ENCODE measurements at places on chromosomes 6 and 20.

DNA sequence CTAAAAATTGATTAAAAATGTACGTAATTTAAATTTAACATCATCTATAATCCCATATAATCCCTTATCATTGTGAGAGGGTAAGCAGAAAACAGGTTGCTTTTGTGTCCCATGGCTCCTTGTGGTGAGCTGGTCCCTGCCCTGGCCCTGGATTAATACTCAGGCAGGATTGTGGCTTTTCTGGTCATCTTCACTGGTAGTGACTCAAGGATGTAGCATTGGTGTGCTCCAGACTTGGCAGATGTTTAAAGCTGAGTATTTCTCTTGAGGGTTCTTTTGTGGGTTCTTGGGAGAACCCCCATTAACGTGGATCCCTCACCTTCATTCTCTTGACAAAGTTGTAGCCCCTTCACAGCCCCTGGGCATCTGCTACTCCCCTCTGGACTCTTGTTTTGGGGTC, 39.3 kb downstream of the SNRNP48 start:
- no peak for DNase-seq

DNA sequence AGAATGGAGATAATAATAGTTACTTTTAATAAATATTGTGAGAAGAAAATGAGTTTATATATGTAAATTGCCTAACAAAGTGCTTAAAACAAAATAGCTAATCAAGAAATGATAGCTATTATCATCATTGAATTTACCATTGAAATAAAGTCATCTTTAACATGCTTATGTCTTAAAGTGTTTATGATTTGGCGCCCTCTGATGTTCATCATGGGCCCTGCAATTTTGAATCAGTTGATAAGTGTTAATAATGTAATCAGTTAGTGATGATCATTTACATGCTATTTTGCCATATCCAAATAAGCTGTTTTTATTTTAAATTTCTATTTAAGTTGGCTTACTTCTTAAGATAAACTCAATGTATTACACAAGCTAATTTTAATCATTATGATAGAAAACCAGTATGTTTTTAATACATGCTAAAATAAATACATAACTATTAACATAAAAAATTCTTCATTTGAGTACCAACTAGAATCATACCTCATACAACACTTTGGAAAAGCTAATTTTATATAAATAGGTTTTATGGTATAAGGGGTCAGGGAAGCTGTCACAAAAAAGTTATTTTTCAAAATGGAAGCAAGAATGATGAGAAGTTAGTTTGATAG, 39.2 kb upstream of the TPD52L1 start:
- DNase-seq: peak; percentile 79

DNA sequence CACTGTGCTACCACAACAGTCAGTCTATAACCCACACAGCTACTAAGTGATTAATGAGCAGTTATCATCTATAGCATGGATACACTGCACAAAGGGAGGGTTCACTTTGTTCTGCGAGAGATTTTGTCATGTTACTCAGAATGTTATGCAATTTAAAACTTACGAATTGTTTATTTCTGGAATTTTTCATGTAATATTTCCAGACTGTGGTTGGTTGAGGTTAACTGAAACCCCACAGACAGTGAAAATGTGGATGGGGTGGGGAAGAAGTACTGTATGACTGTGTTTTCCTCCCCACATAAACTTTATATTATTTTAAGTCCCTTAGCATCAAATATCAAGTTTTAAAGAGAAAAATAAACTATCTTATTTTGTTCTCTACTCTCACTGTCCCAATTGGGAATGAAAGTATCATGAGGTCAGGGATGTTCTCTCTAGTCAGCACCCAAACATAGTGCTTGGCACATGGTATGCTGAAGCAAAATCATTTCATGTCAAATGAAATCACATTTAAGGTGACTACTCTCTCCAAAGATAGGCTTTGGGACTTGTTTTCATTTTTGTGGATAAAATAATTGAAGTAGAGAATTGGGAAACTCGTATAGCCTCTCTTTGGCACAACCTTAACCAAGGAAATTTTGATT, 25.4 kb downstream of the DOP1A start:
- no peak for DNase-seq

DNA sequence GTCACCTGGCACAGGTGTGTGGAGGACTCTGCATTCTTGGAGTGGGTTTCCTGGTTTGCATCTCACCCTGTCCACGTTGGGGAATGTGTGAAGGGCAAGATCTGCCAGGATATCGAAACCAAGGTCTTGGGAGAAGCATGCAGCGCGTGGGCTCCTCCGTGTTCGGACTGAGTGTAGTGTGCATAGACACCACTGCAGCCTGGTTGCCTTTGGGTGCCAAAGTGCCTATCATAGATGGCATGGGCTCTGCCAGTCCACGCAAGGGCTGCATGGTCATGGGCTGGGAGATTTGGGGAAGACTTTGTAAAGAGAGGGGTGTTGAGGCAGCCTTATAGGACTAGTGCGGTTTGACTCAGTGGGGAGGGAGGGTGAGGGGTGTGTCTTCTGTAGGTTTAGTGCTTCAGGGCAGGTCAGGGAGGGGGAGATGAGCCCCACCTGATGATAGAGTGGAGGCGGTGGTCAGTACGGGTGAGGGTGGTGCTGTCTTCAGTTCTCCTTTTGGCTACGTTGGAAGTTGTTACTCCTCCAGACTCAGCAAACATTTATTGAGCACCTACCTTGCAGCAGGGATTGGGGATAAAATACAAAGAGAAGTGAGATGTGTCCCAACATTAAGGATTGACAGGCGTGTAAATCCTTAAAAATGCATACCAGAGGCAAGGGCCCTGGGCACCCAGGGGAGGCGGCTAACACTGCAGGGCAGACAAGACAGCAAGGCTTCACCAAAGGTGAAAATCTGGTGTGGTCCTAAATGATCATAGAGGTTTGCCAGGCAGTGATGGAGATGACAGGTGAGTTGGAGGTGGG, 28.3 kb downstream of the DUSP22 start:
- no peak for DNase-seq

GRCh38 chr6:28142446-28142845, 763 bp downstream of the ZKSCAN8 start:
- peak; percentile 10 for DNase-seq

DNA sequence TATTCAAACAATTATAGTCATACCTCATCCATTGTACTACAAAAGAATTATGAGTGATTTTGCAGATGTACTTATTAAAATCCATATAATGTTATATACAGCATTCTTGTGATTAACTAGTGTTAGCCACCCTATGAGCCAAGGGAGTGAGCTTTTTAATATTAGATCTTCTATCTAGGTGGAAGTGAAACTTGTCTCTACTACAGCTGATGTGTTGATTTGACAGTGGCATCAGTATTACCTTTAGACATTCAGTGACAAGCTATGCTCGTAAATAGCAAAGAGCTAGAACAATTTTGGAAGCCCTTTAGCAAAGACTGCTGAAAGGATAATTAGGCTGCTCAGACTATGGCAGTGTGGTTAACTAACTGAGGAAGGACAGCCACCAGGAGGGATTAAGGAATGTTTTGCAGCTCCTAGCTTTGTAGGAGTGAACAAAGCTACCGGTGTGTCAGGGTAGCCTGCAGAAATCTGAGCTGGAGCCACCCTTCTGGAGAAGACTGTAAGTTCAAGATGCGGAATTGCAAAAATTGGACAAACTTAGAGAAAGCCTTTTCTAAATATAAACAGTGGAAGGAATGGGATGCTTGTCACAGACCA, 73.7 kb downstream of the AFG1L start:
- no peak for DNase-seq

GRCh38 chr6:90896075-90896547, 309.2 kb upstream of the MAP3K7 start:
- no peak for DNase-seq

GRCh38 chr6:166441325-166442078, 58.8 kb upstream of the MPC1 start:
- no peak for DNase-seq

- DNase-seq: no peak
These were observed 194.6 kb upstream of the EYA4 start for GRCh38 chr6:133046576-133046975.

DNA sequence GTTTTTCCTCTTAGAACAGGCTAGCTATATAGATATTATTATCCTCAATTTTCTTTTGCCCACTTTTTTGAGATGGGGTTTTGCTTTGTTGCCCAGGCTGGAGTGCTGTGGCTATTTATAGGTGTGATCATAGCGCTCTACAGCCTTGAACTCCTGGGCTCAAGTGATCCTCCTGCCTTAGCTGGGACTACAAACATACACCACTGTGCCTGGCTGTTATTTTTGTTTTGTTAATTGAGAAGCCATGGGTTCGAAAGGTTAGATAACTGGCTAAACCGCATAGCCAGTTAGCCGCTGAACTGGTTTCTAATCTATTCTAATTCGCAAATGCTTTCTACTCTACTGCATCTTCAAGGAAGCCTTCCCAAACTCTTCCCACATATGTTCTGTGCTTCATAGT, 425.8 kb downstream of the CDKAL1 start:
- DNase-seq: no peak

DNA sequence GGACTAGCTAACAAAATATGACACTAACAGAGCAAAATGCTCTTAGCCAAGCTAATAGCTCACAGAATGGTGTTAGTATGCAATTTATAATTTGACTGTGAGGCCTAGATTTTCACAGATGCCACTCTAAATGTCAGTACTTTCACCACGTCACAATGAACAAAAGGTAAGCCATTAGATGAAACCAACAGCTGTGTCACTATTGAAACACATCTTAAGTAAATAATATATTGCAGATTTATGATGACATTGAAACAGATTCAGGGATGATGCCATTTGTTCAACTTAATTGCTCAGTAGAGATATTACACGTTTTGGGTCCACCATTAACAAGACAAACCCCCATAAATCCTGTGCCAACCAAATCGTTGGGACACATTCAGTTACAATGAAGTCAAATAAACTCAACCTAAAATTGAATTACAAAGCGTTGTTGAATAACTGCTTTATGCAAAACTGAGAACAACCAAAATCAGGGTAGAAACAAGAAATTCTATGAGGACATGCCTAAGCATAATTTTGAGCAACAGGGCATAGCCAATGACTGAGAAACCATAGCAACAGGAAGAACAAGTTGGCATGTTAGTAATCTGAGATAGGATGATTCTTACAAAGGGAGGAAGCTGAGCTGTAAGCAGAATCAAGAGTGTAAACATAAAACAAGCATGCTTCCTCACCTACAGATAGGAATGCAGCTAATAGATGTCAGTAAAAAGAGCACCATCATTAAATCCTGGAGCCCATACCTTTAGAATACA, 85.6 kb upstream of the KHDRBS2 start:
- no peak for DNase-seq

GRCh38 chr20:10508060-10508459, 73.0 kb downstream of the SLX4IP start:
- no peak for DNase-seq

DNA sequence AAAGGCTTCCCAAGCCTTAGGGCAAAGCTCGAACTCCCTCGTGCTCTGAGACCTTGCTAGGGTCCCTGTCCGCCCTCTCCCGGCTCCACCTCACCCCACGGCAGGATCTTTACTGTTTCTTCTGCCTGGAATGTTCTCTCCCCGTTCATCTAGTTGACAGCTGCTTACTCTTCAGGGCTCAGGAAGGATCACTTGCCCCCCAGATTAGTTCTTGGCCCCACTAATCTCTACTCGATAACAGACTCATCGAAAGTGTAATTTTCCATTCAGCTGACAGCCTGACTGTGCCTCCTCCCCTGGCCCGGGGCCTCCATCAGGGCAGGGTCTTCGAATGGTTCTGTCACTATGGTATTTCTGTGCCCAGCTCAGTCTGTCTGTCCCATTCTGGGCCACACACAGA, 3.1 kb downstream of the MAP1LC3A start:
- no peak for DNase-seq

GRCh38 chr6:150325066-150325772, 43.6 kb upstream of the IYD start:
- DNase-seq: no peak

- no peak for DNase-seq
These were observed 125.3 kb upstream of the EXOC2 start for GRCh38 chr6:818196-818595.

- DNase-seq: no peak
These were observed 539.2 kb downstream of the CDH26 start for GRCh38 chr20:60497298-60498035.

DNA sequence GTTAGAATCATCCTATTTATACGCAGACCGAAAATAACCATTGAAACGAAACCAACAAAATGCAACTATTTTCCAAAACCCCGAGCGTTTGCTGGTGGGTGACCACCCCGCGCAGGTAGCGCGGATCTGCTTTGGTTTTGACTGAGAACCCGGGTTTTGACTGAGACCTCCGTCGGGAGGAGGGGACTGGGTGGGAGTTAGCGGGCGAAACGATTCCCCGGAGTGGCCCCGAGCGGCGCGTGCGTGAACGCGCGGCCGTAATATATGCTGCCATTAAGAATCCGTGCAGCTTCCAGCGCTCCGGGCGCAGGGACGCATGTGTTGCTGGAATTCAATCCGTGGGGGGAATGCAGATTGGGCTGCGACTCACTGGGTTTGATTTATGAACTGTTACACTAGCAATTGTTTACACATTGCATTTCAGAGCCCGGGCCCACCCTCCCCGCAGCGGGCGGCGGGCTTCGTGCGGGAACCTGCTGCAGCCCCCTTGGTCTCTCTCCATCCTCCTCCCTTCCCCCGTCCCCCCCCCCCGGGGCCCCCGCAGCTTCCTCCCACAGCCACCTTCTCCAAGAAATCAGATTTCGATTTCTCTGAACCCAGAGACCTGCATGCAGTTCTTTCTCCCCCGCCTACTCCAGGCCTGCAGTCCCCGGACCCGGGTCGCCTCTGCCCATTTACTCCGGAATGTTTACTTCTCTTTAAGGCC, 9.9 kb downstream of the NRN1 start:
- peak; percentile 69 for DNase-seq

DNA sequence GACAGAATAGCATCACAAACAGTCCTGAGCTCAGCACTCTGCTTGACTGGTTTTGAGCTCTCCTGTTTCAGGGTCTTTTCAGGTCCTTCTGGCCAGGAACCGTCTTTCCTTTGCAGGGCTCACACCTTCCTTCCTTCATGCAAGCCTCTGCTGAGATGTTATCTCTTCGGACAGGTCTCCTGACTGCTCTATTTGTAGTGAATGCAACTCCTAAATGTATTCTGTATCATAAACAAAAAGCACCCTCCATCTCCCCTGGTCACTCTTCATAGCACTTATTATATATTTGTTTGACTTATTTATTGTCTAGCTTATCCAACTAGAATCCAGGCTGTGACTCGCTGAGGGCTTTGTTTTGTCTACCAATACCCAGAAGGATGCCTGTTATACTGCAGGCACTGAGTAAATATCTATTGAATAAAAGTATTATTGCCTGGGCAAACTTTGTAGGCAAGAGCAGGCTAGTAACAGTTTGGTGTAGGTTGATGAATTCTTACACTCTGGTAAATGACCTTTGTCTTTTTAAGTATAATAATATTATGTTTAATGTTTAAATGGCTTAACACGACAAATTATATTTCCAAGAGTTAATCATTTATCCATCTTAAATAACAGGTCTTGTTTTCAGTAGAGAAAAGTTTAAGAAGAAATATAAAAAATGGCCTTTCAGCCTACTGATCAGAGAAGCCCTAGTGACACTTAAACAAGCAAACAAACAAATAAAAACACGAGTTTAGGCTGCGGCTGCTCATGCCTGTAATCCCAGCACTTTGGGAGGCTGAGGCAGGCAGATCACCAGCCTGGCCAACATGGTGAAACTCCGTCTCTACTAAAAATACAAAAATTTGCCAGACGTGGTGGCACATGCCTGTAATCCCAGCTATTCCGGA, 199.7 kb downstream of the BCAS1 start:
- DNase-seq: no peak

GRCh38 chr20:23246717-23247664, 103.6 kb upstream of the NXT1 start:
- no peak for DNase-seq

- DNase-seq: peak; percentile 11
These were observed 13.1 kb upstream of the PBOV1 start for GRCh38 chr6:138231381-138231886.

Measured in dermis blood vessel endothelial cell (primary cell).